ENCODE measurements at places on chromosomes 16 and 17.

DNA sequence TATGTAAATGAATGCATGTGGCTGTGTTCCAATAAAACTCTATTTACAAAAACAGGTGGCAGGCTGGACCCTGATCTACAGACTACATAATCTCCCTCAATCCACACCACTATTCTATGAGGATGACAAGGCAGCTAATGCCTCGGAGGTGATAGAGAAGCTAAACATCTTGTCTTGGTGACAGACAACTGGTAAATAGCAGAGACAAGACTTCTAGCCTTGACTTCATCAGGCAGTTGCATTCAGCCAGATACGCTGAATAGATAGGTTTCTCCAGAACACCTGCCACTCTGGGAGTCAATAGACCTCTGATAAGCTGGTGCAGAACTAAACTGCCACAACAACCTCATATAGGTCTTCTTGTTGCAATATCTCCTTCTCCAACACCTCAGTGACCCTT, 3.3 kb downstream of the ATPAF2 start:
- no peak for DNase-seq

GRCh38 chr17:11511696-11512095, 86.6 kb upstream of the DNAH9 start:
- no peak for DNase-seq

DNA sequence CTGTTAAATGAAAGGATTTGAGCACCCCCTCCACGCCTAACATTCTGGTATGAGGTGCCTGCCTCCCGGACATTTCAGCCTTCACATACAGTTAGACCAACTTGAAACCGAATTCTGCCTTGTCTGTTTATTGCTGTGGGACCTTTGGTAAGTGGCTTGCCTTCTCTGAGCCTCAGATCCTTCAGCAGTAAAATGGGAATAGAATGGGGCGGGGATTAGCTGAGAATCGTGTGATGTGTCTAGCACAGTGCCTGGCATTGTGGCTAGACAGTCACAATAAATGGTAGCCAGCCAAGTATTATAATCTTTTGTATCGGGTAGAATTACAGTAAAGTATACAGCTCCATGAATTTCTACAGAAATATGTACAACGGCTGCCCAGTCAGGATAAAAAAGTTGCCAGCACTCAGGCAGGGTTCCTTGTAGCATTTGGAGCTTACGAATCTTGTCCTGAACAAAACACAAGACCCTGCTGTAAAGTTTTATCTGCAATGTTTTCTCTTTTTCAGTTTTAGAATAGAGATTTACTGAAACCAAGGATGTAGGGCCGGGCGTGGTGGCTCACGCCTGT, 786 bp downstream of the TMC7 start:
- DNase-seq, result no peak

DNA sequence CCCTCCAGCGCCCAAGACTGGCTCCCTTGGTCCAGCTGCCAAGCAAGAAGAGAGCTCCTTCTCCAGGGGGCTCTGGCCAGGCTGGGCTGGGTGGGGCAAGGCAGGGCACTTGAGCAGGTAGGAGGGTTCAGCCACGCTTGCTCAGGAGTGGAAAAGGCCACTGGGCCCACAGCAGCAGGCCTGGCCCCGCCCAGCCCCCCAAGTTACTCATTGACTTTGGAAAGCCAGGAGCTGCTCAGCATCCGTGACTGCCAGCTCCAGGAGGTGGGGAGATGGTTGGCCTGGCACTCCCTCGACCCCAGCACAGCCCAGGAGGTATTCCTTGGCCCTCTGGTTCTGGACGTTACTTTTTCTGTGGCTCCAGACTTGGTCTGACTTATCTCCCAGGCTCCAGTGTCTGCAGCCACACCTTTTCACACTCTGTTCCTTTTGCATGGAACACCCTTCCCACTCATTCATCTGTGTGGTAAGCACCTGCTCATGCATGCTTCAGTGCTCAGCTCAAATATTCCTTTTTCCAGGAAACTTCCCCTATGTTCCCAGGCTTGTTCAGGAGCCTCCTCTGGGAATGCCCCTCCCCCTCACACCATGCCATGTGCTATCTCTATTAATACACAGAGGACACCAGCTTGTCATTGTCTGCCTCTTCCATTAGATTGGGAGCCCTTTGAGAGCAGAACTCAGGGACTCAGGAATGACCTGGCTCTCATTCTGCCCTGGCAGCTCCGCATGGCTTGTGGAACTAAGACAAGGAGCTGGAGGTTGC, at the start of gene CDH16:
TSS of gene CDH16 (minus strand) at position 83 of the 766 bp plus-strand sequence. CDS start 820 bp downstream, outside the sequence.
- no peak for DNase-seq

DNA sequence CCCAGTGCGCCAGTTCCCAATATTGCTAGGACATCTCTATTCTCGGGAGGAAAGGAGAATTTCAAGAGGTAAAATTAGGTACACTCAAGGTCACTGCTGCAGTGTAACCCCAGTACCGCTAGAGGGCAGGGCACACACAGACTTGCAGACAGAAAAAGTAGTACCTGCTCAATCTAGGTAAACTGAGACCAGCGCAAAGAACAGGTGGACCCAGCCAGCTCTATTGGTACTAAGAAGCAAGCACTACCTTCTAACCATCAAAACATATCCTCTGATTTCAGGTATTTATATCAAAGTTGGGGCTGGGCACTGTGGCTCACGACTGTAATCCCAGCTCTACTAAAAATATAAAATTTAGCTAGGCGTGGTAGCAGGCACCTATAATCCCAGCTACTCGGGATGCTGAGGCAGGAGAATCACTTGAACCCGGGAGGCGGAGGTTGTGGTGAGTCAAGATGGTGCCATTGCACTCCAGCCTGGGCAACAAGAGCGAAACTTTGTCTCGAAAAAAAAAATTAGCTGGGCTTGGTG, 3.6 kb upstream of the WDR81 start:
- DNase-seq, result no peak

DNA sequence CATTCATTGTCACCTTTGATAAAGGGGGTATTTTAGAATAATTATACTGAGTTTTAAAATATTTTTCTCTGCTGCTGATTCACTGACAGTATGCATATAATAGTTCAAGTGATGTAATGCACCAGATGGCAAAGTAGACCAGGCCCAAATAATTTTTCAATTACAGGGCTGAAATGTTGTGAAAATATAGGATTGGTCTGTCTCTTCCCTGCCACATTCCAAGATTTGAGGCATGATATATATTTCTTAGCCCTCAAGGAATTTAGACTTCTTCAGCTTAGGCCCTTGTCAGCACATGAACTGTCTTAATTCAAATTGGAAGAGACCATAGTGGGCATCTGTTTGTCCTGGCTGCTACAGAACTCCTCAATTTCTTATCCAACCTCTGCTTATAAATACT, 39.2 kb upstream of the SLC12A3 start:
- no peak for DNase-seq

- DNase-seq, result no peak
Observed at GRCh38 chr16:4454623-4455022, 19.8 kb downstream of the NMRAL1 start.

DNA sequence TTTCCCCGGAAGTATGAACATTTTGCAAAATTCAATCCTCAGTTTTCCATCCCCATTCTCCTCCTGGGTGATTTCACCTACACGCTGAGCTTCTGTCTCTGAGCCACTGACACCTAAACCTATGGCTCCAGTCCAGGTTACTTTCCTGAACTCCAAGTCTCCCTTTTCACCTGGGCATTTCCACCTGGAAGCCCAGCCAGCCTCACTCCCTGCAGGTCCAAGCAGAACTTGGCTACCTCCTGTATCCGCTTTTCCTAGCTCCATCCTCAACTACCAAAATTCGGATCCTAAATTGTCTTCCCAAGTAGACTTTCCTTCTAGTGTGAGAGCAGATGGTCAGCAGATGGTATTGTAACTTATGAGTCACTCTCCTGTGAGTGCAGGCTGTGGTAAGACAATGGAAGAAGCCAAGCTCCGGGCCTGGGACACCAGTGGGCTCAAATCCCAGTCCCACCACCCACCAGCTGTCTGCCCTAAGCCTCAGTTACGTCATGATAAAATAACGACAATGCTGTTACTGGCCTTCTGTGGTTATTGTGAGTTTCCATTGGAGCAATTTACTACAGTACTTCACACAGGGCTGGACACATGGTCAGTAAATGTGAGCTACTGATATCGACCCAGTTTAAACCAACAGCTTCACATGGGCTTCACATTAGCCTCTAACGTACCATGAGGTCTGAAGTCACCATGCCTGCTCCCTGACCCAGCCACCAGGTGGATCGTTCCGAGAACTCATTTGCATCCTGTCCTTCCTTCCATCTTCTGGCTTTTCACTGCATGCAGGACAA, 33.3 kb downstream of the PECAM1 start:
- no peak for DNase-seq

GRCh38 chr16:13042291-13042685, 140.9 kb downstream of the SHISA9 start:
- no peak for DNase-seq

- DNase-seq, result no peak
Observed at GRCh38 chr17:35374766-35375344, 1.4 kb upstream of the SLFN11 start.

- no peak for DNase-seq
Observed at GRCh38 chr16:81831722-81832126, 52.6 kb downstream of the PLCG2 start.

DNA sequence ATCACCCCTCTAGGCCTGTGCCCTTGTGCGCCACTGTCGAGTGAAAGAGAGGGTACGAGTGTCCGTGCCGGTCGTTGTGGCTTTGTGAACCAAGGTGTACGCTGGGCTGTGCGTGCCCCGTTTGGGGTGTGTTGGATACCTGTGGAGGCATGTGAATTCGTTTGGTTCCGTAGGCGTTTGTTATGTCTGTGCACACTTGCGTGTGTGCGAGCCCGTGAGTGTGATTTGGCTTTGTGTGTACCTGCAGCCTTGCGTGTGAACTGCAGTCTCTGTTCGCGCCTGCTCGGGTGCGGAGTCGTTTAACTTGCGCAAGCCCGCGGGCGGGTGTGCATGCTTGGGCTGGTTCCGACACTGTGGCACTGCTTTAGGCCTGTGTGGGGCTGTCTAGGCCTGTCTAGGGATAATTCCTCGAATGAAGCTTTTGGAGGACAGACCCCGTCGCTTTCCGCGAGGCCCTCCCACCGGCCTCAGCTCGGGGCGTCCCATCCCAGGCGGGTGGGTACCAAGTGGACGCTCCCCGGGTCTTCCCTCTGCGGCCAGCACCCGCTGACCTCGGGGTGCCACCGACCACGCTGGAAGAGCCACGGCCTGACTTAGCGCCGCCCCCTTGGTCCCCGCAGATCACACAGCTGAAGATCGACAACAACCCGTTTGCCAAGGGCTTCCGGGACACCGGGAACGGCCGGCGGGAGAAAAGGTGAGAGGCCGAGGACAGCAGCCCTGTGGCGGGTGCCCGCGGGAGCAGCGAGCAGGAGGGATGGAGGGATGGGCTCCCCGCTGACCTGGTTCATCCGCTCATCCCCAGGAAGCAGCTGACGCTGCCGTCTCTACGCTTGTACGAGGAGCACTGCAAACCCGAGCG, 4.4 kb downstream of the TBX2 start:
- DNase-seq, result no peak

GRCh38 chr17:7775051-7775450, 57.5 kb downstream of the DNAH2 start:
- no peak for DNase-seq

GRCh38 chr17:35368081-35368830, 5.2 kb downstream of the SLFN11 start:
- no peak for DNase-seq

GRCh38 chr17:55706808-55707773, 15.6 kb downstream of the TMEM100 start:
- DNase-seq, result no peak

DNA sequence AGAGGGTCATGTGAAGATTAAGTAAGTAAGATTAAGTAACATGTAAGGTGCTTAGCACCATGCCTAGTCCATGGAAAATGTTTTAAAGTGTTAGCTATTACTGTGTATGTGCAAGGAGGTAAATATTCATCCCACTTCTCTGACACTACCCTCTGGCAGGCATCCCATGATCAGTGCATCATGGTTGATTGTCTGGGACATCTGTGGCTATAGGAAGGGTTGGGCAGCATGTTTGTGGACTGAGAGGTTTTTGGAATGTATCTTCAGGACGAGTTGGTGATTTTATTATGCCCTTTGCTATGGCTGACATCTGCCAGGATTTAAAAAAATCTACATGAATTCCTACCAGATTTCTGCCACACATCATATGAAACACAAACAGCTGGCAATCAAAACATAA, 6.5 kb upstream of the TAOK1 start:
- DNase-seq, result no peak

GRCh38 chr17:32489320-32490100, 2.7 kb downstream of the CDK5R1 start:
- DNase-seq, result no peak

DNA sequence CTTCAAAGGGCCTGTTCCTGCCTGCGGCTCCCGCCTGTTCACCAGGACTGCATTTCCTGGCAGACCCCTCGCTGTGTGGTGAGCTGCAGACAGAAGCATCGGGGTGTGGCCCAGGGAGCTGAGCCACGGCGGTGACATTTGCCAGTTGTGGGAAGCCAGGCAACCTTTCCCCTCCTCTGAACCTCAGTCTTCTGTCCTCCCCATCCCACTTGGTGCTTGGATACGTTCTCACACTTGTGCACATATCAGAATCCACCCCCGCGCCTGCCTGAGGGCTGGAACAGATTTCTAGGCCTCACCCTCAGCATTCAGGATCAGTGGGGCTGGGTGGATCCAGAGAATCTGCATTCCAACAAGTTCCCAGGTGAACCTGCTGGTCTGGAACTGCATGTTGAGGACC, 63.5 kb downstream of the CRISPLD2 start:
- no peak for DNase-seq

GRCh38 chr17:40511667-40512220, 10.3 kb upstream of the TNS4 start:
- DNase-seq, result no peak

GRCh38 chr16:88941913-88942909, 34.8 kb downstream of the CBFA2T3 start:
- DNase-seq, result no peak

DNA sequence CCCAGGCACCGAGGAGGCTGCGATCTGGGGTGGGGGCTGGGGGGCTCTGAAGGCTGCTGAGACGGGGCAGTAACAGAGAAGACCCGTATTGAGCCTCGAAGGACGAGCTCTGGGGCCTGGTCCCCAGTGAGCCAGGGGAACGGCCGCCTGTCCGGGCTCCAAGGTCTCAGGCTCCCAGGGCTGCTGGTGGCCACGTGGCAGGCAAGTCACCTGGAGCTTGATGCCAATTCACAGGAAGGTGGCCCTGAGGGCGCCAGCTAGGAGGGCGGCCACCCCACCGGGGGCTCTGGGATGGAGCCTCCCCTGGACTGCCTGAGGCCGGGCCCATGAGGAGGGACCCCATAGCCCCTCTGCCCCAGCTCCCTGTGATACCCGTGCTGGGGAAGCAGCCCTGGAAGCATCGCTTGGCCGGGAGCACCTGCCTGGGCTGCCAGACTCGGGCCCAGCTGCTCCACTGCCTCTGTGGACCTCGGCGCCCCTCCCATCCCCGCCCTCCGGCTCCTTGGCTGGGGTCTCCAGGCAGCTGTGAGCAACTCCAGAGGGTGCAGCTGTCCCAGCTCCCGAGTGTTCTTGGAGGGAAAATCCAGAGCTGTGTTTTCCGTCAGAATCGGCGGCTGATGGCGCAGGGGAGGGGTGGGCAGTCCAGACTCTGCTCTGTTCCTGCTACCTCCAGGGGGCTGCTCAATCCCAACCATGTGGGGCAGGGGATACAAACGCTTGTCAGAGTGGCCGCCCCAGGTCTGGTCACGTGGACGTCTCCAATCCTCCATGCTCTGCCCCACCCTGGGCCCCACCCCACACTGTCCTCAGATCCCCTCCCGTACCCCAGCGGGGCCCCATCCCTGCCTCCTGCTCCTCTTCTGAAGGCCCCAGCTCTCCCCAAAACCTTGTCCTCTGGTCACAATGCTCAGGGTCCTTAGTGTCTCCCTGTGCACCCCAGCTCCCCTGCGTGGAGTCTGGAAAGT, 67.2 kb upstream of the GNG13 start:
- DNase-seq, result no peak

All from activated naive CD4-positive, alpha-beta T cell (primary cell).